ENCODE measurements at places on chromosomes 6 and 20.
A peak's percentile ranks its signal among the peaks of the same experiment; 100 is the strongest.

DNA sequence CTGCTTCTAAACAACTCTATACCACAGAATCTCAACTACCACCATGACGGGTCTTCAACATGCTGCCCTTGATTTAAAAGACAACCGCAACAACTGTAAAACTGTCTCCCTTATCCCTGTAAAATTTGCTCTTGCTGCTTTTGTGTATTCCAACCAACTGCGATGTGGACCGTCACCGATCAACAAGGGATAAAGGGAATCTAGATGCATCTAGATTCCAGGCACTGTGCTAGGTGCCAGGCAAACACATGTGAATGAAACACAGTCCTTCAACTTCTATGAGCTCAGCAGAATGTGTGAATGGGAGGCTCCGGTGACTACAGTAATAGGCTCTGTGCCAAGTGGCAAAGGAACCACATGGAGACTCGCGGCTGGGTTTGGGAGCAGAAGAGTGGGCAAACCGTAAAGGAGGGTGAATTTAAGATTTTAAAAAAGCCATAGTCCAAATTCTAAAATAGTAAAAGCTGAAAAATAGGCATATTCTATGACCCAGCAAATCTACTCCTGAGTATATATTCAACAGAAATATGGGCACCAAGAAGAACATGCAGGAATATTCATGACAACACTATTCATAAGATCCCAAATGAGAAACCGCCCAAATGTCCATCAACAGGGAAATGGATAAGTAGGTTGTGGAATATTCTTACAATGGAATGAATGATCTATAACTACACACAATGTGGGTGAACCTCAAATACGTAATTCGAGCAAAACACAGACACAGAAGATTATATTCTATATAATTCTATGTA is 3.7 kb upstream of the PRND start:
- no peak for DNase-seq

GRCh38 chr20:51796340-51796739 is 6.0 kb downstream of the SALL4 start:
- DNase-seq, result no peak

DNA sequence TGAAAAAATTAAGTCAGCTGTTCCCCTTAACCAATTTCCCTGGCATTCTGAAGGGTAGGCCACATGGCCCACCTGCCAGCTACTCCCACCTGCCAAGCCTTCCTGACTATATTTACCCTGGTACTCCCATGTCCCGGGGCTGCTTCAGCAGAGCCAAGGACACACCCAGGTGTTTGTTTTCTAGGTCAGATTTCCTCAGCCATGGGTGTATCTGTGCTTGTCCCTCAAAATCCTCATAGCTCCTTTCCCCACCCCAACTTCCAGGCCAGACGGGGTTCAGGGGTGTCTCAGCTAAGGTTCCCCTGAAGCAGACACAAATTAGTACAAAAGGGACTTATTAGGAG is 139.4 kb upstream of the CDYL start:
- DNase-seq, result no peak

DNA sequence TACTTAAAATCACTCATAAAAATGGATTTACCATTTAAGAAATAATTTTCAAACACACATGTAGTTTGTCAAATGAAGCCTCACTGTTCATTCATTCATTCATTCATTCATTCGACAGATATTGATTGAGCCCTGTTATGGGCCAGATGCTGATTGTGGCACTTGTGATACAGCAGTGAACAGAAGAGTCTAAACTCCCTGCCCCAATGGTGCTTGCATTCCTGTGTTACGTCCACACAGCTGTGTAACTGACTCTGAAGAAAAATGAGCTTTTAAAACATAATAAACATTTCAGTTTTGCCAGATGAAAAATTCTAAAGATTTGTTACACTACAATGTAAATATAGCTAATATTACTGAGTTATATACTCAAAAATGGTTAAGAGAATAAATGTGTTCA is 46.2 kb downstream of the BACH2 start:
- no peak for DNase-seq

DNA sequence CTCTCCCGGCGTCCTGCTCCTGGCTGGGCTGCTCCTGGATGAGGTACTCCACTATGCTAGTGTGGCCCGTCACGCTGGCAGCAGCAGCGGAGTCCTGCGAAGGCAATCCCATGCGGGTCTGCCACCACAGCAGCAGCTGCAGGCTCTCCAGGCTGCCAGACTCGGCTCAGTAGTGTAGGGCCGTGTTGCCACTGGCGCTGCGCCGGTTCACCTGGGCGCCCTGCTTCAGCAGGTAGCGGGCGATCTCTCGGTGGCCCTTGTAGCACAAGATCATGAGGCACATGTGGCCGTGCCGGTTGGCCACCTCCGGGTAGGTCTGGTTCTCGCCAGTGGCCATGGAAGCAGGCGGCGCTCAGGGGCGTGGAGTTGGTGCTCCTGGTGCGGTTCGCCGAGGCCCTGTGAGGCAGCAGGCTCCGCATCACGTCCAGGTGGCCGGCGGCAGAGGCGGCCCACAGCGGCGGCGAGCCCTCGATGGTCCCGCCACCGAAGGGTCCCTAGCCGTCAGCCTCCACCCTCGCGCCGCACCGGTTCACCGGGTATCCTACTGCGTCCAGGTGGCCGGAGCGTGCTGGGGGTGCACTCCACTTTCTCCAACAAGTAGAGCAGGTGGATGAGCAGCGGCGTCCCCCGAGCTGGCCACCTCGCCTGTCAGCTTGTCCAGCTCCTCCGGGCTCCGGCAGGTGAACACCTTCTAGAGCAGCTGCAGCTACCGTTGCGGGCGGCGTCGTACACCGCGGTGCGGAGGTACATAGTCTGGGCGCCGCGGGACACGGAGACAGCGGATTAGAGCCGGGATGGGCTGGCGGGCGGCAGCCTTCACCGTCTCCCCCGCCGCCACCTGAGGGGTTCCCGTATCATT is 19.8 kb downstream of the RFPL4B start:
- DNase-seq, result no peak

GRCh38 chr6:157892363-157892877 is 69.4 kb downstream of the SNX9 start:
- no peak for DNase-seq

- peak; percentile 86 for DNase-seq
These were observed 73.0 kb upstream of the NHSL1 start for GRCh38 chr6:138572167-138572875.

GRCh38 chr6:111205502-111205901 is 118.2 kb downstream of the SLC16A10 start:
- DNase-seq, result no peak

- no peak for DNase-seq
These were observed 1234.7 kb upstream of the GJE1 start for GRCh38 chr6:140897804-140898573.

DNA sequence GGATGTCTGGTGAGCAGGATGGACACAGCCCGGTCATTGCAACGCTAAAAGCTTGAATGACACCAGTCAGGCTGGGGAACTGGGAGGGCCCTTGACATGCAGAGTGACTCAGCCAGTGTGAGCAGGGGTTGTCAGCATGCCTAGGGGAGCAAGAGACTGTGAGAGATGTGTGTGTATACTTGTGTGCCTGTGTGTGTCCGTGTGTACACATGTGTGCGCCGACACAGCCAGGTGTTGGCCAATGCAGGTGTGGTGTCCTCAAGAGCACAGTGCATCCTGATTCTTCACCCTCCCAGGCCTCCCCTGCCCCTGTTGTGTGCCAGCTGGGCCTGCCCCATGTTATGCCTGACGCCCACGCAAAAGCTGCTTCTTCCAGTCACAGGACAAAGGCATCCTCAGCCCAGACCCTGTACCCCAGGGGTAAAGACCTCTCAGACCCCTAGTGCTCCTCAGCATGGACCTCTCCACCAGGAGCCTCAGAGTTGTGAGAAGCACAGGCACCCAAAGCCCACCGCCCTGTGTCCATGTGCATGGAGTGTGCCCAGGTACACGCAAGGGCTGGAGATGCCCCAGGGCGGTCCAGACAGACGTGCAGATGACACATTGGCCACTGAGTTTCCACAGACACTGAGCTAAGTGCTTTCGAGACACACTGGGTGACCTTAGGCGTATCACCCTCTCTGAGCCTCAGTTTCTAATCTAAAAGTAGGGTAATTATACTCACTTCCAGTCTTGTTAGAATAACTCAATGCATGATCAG is 16.6 kb downstream of the NRSN2 start:
- DNase-seq, result no peak

- DNase-seq, result no peak
These were observed 481.5 kb upstream of the HSF2 start for GRCh38 chr6:121917834-121918559.

- no peak for DNase-seq
These were observed 48.0 kb downstream of the MKKS start for GRCh38 chr20:10385850-10386544.

All from astrocyte of the cerebellum (primary cell).